ENCODE measurements at places on chromosomes 3 and 15.

DNA sequence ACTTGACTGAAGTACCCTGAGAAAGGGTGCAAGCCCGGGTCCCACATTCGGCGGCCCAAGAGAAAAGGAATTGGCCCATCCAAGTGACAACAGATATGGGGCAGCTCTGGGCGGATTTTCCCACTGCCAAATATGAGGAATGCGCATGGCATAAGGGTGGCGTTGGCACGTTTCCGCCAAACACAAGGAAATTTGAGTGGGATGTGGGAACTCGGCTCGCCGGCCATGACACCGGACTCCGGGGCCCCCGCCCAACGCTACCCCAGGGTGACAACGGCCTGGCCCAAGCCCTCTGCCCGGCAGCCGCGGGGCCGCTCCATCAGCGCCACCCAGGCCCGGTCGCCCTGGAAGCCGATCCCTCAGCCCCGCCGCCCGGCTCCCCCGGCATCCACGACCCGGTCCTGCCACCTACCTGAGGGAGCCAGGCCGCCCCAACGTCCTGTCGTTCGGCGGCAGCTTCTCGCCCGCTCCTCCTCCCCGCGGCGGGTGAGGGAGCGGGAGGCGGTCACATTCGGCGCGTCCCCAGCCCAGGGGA, 449 bp downstream of the RAF1 start:
- DNase-seq, result no peak

DNA sequence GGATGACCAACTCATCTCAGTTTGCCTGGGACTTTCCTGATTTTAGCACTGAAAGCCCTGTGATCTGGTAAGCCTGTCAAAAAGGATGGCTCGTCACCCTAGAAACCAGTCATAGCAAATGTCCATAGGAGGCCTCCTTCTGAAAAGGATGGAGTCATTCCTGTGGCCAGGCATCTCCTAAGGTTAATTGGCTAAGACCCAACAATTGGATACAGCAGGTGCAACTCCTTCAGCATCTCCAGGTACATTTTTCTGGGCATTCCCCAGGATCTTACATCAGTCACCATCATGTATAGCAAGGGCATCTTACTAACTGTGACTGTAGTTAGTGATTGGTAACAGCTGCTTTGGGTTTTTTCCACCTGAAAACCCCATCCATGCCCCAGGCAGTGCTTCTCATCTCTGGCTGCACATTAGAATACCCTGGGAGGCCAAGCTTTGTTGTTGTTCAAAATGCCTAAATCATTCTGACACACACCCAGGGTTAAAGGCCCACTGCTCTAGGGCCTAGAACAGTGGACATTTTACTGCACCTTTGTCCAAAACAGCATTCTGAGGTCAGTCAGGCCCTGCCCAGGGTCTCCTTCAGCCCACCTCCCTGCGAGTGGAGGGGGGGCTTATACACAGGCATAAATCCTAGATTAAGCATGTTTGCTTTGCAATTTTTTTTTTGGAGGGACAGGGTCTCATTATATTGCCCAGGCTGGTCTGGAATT, 28.3 kb upstream of the GALNT15 start:
- DNase-seq, result no peak

DNA sequence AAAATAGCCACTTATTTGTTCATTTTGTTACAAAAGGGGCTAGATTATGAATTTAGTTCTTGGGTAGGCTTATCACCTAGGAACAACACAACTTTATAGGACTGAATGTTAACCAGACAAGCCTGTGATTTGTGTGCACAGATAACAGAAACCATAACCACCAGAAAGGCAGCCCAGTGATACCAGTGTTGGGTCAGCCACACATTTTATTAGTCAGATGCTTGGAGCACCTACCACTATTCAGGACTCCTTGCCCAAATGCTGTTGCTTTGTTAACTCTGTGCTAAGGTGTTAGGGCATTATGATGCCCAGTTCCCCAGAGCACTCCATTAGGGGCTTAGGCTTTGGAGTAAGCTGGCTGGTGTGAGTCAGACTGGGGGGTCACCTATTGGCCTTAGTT, 22.5 kb downstream of the PLCL2 start:
- DNase-seq, result no peak

GRCh38 chr15:89554247-89554646, 21.0 kb upstream of the TICRR start:
- DNase-seq, result no peak

- no peak for DNase-seq
Observed at GRCh38 chr15:39066677-39067076, 502.1 kb upstream of the RASGRP1 start.

- peak; percentile 7 for DNase-seq
Observed at GRCh38 chr3:27114684-27115083, 254.5 kb downstream of the NEK10 start.

- DNase-seq, result no peak
Observed at GRCh38 chr3:74613060-74613459, 1.4 kb downstream of the CNTN3 start.

- DNase-seq, result no peak
Observed at GRCh38 chr3:87044409-87044808, 53.5 kb upstream of the VGLL3 start.

- no peak for DNase-seq
Observed at GRCh38 chr3:156764751-156765150, 61.4 kb upstream of the LEKR1 start.

GRCh38 chr15:44092221-44092620, 102.8 kb downstream of the FRMD5 start:
- DNase-seq, result no peak

DNA sequence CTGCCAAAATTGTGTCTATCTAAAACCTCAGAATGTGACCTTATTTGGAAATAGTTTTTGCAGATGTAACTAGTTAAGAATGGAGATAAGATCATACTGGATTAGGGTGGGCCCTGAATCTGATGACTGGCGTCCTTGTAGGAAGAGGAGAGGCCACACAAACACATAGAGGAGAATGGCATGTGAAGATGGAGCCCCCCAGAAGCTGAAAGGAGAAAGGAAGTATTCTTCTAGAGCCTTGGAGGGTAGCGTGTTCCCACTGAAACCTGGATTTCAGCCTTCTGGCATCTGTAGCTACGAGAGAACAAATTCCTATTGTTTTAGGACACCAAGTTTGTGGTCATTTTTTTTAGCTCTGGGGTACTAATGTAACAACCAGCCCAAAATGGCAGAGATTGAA, 423.0 kb upstream of the TPM1 start:
- no peak for DNase-seq

DNA sequence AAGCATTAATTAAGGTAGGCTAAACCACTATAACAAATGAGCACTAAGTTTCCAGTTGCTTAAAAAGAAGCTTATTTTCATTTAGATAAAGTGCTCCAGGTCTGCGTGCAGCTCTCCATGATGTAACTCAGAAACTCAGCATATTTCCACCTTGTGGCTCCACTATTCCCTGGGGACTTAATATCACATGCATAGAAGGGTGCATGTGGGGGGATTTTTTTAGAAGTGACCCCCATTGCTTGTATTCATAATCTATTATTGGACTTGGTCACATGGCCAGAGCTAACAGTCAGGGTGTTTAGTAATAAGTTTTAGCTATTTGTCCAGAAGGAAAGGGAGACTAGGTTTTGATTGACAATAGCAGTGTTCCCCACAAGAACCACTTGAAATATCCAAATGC, 86.8 kb downstream of the TMCO5A start:
- no peak for DNase-seq

DNA sequence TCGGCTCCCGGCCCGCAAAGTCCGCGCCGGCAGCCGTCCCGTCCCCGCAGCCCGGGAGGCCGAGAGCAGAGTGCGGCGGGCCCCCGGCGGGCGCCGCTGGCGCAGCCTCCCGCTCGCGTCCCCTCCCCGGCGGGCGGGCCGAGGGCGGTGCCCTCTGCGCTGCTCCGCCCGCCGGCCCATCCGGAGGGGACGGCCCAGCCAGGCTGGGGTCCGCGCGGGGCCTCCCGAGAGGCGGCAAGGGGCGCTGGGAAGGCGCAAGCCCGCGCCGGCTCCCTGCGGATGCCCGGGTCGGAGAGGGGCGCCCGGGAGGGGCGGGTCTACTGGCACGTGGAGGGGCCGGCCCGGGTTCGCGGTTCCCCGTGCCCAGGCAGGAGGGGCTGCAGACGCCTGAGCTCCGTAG, at the start of the genes CLCN2 and POLR2H:
Gene CLCN2 (minus strand): TSS at position 74 of the 400 bp plus-strand sequence. CDS start 126 bp downstream, outside the sequence.
Gene POLR2H (plus strand): TSS at position 179 of the 400 bp plus-strand sequence. CDS start 1,783 bp downstream, outside the sequence.
- DNase-seq, result no peak
